COR-L47 (cell line): ENCODE measurements at places on chromosomes 11 and 22.

DNA sequence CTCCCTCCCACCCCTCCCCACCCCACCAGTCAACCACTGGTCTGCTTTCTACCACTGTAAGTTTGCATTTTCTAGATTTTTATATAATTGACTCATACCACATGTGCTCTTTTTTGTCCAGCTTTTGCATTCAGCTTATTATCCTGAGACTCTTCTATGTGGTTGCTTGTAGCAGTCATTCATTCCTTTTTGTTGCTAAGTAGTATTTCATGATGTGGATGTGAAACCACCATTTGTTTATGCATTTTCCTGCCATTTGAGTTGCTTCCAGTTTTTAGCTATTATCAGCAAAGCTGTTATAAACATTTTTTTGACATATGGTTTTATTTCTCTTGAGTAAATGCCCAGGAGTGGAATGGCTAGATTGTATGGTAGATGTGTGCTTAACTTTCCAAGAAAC, 77.0 kb upstream of the FGF3 start:
- no peak for DNase-seq

DNA sequence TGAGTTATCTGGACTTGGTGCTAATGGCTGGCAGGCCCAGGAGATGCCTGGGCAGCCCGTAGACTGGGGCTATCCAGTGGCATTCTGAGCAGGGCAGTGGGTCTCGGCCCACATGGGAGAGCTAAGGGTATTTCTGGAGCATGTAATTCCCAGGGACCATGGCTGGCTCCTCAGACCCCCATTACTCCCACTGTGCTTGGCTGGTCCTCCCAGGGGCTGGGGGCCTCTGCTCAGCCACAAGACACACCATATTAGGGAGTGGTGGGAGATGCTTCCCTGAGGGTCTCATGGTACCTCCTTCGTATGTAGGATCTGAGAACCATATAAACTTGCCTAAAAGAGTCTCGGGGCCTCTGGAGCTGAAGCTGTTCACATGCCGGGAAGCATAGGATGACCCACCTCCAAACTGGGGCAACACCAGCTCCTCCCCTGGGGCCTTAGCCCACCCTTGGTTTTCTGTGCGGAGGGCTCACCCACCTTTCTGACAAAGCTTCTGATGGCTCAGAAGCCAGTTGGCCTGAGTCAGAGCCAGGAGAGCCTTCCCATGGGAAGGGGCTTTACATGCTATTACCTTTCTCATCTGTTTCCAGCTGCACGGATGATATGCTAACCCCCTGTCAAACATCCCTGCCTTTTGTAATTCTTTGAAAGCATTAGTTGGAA, 9.5 kb upstream of the FTH1 start:
- DNase-seq = no peak

GRCh38 chr11:2869561-2870427, 15.8 kb downstream of the CDKN1C start:
- no peak for DNase-seq

DNA sequence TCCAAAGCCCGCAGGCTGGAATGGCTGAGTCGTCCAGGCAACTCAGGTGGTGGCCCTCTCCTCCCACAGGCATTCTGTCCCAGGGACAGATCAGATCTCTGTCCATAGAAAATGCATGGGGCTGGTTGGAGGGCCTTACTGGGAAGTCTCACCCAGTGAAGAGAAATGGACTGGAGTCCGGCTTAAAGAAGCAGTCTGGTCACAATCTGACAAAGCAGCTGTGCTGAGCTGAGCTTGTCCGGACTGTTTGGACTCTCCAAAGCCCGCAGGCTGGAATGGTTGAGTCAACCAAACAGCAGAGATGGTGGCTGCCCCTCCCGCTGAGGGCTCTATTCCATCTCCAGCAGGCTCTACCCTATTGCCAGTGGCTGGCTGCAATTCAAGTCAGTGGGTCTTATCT, 14.4 kb upstream of the DEPDC7 start:
- DNase-seq = no peak

DNA sequence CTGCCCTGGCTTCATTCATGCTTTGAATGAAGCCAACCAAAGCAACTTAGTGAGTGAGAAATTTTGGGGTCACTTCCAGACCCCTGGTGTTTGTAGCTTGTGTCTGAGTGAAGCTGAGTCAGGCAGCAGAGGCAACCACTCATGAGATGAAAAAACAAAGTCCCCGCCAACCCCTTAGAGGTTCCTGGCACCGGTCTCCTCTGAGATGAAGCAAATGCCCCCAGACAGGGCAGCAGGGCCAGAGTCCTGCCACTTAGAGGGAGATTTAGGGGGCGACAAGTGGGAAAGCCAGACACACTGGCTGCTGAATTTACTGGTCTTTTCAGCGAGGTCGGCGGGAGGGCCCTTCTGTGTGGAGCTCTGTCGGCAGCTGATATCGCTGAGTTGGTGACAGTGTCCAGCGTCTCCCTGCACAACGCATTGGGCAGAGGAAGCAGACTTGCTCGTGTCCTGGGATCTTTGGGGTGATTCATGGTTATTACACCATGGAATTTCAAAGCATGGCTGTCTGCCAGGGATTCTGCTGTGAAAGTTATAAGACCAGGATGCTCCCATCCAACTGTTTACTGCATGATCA, 482.6 kb downstream of the MIAT start:
- no peak for DNase-seq

GRCh38 chr11:33227578-33228261, 29.5 kb upstream of the HIPK3 start:
- no peak for DNase-seq

GRCh38 chr11:10975287-10975721, 117.5 kb upstream of the ZBED5 start:
- DNase-seq = peak; percentile 55

GRCh38 chr11:39190751-39191150, 2268.7 kb downstream of the LRRC4C start:
- no peak for DNase-seq

DNA sequence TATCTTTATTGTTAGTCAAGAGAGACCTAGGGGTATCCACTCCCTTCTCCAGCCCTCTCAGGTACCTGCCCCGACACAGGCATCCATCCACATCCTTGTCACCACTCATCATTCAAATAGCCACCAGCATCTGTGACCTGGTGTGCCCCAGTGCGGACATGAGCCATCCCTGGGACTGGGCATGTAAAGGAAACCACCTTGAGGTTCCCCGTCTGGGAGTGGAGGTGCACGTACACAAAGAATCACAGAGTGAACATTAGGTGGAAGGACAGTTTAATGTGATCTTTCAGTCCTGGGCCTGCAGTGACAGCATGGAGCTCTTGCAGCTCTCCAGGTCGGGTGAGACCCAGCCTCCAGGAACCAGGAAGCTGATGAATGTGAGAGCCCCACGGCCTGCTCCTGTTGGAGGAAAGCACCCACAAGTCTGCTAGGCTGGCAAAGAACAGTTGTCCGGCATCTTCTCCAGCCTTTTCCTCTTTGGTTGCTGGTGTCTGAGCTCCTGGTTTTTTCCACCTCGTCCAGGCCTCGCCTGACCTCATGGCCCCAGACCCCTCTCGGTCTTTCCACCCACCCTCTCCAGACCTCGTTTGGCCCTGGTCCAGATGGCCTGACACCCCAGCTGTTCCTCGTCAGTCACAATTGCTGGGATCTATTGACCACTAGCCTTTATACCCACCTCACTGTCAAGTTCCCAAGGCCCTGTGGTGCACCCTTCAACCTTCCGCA, 16.5 kb downstream of the PSMD13 start:
- DNase-seq = no peak

GRCh38 chr11:132719684-132720083, 812.6 kb downstream of the OPCML start:
- DNase-seq = no peak

DNA sequence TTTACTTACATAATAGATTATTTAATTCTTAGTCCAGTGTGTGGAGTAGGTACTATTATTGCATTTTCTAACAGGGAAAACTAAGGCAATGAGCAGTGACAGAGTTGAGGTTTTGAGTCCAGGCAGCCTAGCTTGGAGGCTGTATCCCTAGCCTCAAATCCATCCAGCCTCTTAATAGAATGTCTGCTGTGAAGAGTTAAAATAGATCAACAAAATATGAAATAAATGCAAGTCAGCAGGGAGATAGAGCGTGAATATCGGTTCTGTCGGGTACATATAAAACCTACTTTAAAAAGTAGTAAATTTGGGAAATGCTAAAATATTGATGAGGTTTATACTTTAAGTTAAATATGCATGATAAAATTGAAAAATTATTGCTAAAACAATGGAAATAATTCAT, 53.3 kb downstream of the MED15 start:
- no peak for DNase-seq

DNA sequence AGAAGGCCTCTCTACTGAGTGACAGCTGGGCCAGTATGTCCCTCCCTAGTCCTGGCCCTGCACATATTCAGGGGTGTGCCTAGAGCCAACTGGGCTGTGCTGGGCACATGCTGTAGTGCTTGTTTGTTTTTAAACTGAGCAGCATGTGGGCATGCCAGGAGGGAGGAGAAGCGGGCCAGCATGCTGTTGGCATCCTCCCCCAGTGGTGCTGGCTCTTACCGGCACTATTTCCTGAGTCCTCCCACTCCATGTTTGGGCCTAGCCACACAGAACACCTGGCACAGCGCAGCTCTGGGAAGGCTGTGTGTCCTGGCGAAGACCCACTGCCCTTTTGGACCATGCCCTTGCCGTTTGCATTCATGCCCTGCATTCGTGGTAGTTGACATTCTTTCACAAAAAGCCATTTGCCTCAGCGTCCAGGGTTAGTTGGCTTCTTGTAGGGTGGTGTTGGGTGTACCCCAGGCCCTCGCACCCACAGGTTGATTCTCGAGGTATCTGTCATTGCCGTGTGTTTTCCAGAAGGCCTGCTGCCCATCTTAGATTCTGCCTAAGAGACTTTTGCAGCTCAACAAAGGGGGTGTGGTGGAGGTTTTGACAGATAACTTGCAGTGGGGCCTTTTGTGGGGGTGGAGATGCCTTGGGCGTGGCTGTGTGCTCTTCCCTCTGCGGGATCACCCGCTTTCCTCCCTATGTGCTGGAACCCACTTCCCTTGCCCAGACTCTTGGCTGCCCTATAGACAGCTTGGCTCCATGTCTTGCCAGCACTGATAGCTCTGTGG, 13.6 kb downstream of the DGCR8 start:
- DNase-seq = no peak

GRCh38 chr22:43476341-43476740, 64.5 kb downstream of the MPPED1 start:
- DNase-seq = peak; percentile 25

- DNase-seq = no peak
Measured at GRCh38 chr22:25153961-25154666, 45.5 kb upstream of the CRYBB3 start.

- no peak for DNase-seq
Measured at GRCh38 chr11:115469361-115469760, 34.9 kb downstream of the CADM1 start.

GRCh38 chr11:114909866-114910265, 231.5 kb downstream of the NXPE2 start:
- DNase-seq = no peak

- DNase-seq = no peak
Measured at GRCh38 chr11:80122211-80122610, 681.4 kb upstream of the TENM4 start.

- DNase-seq = no peak
Measured at GRCh38 chr11:123209591-123209990, 14.5 kb upstream of the CLMP start.

- no peak for DNase-seq
Measured at GRCh38 chr22:31692186-31692886, 30.3 kb upstream of the PISD start.

- no peak for DNase-seq
Measured at GRCh38 chr22:37659897-37660708, 1.6 kb downstream of the PDXP start.

- no peak for DNase-seq
Measured at GRCh38 chr22:34841911-34842310, 224.0 kb upstream of the ISX start.

DNA sequence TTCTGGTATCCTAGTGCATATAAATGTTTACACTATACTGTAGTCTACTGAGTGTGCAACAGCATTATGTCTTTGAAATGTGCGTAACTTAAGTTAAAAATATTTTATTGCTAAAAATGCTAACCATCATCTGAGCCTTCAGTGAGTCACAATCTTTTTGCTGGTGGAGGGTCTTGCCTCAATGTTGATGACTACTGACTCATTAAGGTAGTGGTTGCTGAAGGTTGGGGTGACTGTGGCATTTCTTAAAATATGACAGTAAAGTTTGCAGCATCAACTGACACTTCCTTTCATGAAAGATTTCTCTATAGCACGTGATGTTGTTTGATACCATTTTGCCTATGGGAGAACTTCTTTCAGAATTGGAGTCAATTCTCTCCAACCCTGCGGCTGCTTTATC, 8.5 kb upstream of the CREBZF start:
- DNase-seq = no peak

DNA sequence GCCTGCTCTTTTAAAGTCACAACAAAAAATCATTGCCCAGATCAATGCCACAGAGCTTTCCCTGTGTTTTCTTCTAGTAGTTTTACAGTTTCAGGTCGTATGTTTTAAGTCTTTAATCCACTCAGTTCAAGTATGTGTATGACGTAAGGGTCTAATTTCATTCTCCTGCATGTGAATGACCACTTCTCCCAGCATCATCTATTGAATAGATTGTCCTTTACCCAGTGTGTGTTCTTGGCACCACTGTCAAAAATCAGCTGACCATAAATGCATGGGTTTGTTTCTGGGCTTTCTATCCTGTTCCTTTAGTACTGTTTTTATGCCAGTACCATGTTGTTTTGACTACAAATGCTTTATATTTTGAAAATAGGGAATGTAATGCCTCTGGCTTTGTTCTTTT, 28.1 kb downstream of the INTS4 start:
- DNase-seq = no peak

- no peak for DNase-seq
Measured at GRCh38 chr22:21714786-21715185, 20.8 kb downstream of the YPEL1 start.
